Spinal cord (tissue), 10 donors: ENCODE measurements at places on chromosomes 11 and 22.

GRCh38 chr11:4111834-4112233 is 17.2 kb downstream of the RRM1 start:
- no peak for DNase-seq

DNA sequence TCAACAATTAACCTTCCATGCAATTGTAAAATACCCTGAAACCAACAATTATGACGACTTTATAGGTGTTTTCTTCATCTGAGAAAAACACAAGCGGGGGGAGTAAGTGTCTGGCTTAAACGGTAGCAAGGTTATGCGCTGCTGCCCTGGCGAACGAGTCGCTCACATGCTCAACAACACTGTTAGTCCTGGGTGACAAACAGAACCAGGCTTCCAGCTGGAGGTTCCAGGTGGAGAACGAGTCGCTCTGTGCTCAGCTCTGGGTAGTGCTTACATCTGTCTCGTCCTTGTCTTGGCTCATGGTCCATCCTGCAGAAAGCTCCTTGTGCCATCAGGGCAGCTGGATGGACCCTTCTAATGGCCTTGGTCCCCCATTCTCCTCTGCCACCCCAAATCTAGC is 48.2 kb downstream of the PC start:
- DNase-seq = no peak

- no peak for DNase-seq
Observed at GRCh38 chr11:95241681-95242081, 10.7 kb upstream of the SESN3 start.

GRCh38 chr11:129723761-129724162 is 91.9 kb upstream of the TMEM45B start:
- DNase-seq = no peak

DNA sequence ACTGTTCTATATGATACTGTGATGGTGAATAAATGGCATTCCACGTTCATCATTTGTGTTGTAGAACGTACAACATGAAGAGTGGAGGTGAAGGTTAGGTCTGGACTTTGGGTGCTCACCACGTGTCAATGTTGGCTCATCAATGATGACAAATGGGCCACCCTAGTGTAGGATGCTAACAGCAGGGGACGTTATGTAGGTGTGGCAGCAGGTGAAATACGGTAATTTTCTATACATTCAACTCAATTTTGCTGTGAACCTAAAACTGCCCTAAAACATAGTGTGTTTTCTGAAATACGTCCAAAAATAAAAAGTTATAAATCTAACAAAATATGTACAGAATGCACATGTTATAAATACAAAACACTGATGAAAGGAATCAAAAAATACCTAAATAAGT is 6.2 kb downstream of the KRTAP5-6 start:
- DNase-seq = no peak

- DNase-seq = no peak
Observed at GRCh38 chr11:124761301-124762104, 587 bp downstream of the ESAM start.

- peak; percentile 87 for DNase-seq
Observed at GRCh38 chr11:110093407-110094297, 460 bp downstream of the ZC3H12C start.

DNA sequence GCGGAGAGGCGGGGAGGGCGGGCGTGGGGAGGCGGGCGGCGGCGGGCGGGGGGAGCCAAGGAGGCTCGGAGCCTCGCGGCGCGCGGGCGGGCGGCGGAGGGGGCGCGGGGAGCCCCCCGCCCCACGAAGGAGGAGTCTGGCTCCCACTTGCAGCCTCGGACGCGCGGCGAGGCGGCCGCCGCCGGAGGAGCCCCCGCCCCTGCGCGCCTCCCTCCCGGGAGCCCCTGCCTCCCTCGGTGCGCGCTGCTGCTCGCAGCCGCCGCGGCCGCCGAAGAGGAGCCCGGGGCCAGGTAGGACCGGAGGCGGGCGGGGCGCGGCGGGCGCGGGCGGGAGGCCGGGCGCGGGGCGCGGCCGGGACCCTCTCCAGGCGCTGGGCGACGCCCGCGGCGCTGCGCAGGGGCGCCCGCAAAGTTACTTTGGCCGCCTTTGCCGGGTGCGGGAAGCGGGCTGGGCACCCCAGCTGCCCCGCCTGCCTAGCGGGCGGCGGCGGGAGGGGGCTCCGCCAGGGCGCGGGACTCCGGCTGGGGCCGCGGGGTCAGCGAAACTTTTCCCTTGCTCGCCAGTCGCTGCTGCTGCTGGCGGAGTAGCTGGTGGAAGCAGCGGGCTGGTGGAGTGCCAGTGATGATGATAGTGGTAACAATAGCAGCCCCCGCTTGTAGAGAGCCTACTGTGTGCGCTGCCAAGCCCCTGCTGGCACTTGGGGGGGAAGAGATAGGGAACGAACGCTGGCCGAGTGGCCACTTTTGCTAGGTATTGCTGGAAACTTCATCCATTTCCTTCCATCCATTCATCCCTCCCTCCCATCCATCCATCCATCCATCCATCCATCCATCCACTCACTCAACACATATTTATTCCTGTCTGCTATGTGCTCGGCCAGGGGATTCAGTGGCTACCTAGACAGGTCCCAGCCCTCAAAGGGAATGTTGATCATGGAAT is at the start of gene MPPED1:
TSS of gene MPPED1 (plus strand) at position 146 of the 939 bp plus-strand sequence. CDS start 12,972 bp downstream, outside the sequence.
- peak; percentile 81 for DNase-seq

GRCh38 chr11:97033178-97033577 is 643.4 kb downstream of the JRKL start:
- DNase-seq = no peak

GRCh38 chr11:103545551-103545950 is 436.3 kb downstream of the DYNC2H1 start:
- no peak for DNase-seq

DNA sequence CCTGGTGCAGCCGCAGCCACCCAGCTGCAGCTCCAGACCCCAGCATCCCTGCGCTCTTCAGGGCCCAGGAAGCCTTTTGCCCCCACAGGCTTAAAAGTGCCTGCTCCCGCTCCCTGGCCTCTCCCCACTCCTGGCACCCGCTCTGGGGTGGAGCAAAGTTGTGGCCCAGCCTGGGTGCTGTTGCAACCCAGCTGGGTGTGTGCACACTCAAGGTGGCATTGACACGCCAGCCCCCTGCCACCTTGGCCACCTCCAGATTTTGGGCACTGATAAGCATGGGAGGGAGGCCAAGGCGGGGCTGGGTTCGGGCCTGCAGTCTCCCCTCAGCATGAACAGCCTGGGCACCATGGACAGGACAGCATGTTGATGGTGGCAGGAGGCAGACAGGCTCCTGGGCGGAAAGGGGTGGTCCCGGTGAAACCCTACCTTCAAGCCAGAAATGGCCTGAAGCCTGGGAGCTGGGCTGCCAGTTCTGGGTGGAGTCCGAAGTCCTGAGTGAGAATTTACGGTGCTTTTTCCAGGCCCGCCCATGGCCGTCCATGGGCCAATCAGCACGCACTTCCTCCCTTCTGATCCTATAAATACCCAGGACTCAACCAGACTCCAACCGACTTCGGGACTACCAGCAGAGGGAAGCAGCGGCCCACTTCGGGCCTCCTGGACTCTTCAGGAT is 23.6 kb upstream of the RNASEH2C start:
- DNase-seq = no peak

- DNase-seq = no peak
Observed at GRCh38 chr11:63616953-63617352, 2.7 kb upstream of the PLAAT3 start.

GRCh38 chr11:114413958-114414357 is 13.5 kb downstream of the RBM7 start:
- no peak for DNase-seq

- no peak for DNase-seq
Observed at GRCh38 chr11:102112509-102112821, 2.2 kb downstream of the YAP1 start.

- DNase-seq = no peak
Observed at GRCh38 chr11:69339041-69339733, 45.2 kb downstream of the MYEOV start.

GRCh38 chr22:23092217-23092955 is 22.1 kb downstream of the GNAZ start:
- no peak for DNase-seq

DNA sequence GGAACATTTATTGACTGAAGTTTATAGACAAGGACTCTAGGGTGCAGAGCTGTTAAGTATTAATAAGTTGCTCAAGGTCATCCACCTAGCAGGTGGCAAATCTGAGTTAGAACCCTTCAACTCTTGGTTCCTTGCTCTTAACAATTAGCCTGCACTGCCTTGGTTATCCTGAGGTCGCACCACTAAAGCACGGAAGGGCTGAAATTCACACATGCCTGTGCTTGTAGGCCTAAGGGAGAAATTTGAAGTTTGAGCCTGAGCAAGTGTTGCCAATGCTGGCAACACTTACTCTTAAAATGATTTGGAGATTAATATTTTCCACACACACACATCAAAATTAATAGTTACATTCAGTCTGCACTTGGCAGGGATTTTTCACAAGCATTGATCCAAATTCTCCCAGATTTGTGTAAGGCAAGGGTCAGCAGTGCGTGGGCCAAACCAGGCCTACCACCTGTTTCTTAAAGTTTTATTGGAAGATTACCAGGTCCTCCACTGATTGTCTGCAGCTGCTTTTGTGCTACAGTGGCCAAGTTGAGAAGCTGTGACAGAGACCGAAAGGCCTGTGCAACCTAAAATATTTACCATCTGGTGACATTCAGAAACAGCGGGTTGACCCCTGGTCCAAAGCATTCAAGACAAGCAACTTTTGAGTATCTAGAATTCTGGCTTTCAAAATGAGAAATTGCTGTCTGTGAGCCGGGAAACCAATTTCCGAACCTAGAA is 16.3 kb downstream of the APOL5 start:
- DNase-seq = no peak

- peak; percentile 65 for DNase-seq
Observed at GRCh38 chr11:26755762-26756161, 33.9 kb upstream of the SLC5A12 start.

- no peak for DNase-seq
Observed at GRCh38 chr11:57095417-57095816, 86.3 kb upstream of the LRRC55 start.

GRCh38 chr11:21723678-21724077 is 469.2 kb upstream of the ANO5 start:
- DNase-seq = no peak

- DNase-seq = no peak
Observed at GRCh38 chr11:50412832-50413231, 380.2 kb downstream of the OR4C45 start.

GRCh38 chr11:34330653-34331052 is 27.2 kb downstream of the ABTB2 start:
- no peak for DNase-seq

GRCh38 chr22:23566705-23567475 is 13.2 kb downstream of the IGLL1 start:
- DNase-seq = no peak

DNA sequence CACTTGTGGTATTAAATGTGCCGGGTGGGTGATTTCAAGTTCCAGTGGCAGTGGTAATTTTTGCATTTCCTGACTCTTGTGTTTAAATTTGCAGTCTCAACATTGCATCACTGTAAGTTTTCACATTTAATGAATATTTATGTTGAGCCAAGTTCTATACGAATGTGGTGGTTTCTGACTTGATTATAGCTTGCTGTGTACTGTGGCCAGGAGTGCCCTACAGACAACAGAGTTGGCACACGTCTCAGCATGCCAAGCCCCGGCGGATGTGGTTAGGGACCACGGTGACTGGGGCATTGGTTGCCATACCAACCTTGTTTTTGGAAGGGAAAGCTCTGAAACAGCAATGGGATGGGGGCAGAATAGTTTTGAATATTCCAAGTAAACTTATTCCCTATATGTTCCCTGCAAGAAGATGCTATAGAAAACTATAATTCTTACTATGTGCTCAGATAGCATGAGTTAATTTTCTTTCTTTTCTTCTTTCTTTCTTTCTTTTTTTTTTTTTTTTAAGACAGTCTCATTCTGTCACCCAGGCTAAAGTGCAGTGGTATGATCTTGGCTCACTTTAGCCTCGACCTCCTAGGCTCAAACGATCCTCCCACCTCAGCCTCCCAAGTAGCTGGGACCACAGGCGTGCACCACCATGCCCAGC is 16.0 kb downstream of the ZNRF3 start:
- no peak for DNase-seq

DNA sequence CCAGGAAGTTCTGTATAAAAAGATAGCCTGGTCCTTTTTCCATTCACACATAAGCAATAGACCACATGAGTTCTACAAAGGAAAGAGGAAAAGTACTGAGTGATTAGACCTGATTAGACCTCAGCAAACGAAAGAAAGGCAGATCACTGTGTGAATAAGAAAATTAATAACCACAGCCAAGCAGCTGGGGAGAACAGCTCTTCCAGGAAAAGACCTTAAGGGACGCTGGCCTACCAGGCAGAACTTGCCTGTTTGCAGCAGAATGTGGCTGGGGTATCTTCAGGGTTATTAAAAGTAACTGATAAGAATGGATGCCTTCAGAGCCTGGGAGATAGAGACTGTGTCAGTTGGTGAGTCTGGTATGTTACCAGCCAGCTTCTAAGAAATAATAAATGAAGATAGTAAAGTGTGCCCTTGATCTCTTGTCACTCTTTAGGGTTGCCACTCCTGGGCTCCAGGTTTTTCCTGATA is 172.9 kb downstream of the DBX1 start:
- no peak for DNase-seq

DNA sequence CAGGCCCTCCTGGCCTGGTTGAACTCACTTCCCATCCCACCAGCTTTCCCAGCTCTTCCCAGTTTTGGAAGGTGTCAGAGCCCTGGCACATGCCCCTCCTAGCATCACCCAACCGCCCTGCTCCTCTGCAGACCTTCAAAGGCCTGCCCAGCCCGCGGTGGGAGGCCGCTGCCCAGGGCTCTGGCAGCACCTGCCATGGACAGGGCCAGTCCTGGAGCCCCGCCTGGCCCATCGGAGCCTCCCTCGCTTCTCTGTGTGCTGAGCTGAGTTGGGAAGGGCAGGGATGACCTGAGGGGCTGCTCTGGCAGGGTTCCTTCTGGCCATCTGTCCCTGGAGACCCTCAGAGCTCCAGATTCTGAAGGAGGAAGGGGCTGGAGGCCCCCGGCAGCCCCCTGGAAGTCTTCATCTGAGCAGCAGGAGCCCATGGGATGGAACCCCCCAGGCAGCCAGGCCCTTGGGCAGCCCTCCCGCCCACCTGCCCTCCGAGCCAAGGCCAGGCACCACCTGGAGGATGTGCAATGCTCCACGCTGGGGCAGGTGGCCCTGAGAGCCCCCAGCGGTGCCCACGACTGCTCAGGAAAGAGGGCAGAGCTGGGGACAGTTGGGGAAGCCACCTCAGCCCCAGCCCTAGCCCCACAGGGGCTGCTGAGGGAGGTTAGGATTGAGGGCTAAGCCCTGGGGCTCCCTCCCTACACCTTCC is 3.6 kb downstream of the LSP1 start:
- no peak for DNase-seq

DNA sequence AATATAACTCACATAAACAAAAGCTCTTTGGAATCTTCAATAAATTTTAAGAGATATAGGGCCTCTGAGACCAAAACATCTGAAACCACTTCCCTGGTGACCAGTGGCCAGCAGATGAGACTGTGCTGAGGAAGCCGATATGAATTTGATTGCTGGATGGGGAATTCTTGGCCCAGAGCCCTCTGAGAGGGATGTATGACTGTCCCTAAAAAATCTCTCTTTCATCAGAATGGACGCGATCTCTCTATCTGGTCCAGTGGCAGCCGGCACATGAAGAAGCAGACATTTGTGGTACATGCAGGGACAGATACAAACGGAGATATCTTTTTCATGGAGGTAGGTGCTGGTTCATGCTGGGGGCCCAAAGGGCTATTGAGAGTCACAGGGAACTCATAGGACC is 37.5 kb downstream of the MYBPC3 start:
- no peak for DNase-seq

- DNase-seq = no peak
Observed at GRCh38 chr22:32236970-32237369, 18.2 kb downstream of the SLC5A4 start.

GRCh38 chr11:2675540-2675939 is 24.3 kb downstream of the KCNQ1OT1 start:
- no peak for DNase-seq

GRCh38 chr22:36445158-36445668 is 36.2 kb downstream of the TXN2 start:
- no peak for DNase-seq
